ENCODE measurements at places on chromosomes 1 and 21.

- no peak for DNase-seq
These were observed 56.3 kb upstream of the DISP3 start for GRCh38 chr1:11422686-11423085.

DNA sequence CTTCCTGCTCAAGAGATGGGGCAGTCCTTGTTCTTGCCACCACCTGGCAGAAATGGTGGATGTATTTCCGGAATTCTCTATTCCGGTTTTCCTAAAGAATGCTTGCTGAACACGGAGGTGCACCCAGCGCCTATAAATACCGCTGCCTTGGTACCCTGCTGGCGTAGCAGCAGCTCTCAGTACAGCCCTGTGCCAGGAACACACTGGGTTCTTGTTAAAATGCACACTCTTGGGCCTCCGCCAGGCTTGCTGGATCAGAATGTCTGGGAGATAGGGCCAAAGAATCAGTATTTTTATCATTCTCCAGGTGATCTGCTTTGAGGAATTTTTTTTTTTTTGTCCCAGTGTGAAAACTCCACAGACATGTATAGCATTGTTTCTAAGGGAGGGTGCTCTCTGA lies 54.2 kb downstream of the IGSF5 start:
- DNase-seq, result no peak

GRCh38 chr1:158931055-158931737 lies at the start of gene PYHIN1:
Gene PYHIN1 (plus strand): TSS chr1:158931552. CDS start chr1:158936911, 5,359 bp downstream.
- DNase-seq, result no peak

GRCh38 chr1:166066107-166066506 lies 100.7 kb downstream of the FAM78B start:
- no peak for DNase-seq

GRCh38 chr1:55463814-55464475 lies 248.8 kb upstream of the USP24 start:
- DNase-seq, result no peak

DNA sequence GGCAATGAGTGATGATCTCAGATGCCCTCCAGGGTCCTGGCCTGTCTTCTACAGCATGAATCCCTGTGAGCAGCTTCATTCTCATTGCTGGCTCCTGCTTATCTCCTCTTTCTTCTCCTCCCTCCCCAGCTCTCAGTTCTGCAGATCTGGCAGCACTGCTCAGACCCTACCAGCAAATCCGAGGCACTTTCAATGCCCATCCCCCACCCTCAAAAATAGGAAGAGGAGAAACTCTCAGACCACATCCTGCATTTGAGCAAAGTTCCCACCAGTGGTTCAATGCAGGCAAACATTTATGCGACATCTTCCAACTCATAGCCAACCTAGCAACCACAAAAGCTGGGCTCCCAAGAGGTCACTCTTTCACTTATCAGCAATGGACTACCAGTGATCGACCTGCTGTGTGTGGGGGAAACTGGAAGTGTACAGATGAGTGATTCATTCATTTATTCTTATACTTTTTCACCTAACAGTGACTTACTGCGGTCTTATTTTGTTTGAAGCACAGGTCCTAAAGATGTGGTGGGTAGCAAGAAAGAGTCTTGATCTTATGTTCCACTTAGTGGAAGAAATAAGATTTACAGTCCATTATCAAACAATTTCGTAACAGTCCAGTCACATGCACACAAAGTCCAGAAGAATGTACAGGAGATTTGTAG lies 5.8 kb upstream of the CHI3L2 start:
- no peak for DNase-seq

GRCh38 chr1:242449661-242450060 lies 74.8 kb downstream of the PLD5 start:
- no peak for DNase-seq

DNA sequence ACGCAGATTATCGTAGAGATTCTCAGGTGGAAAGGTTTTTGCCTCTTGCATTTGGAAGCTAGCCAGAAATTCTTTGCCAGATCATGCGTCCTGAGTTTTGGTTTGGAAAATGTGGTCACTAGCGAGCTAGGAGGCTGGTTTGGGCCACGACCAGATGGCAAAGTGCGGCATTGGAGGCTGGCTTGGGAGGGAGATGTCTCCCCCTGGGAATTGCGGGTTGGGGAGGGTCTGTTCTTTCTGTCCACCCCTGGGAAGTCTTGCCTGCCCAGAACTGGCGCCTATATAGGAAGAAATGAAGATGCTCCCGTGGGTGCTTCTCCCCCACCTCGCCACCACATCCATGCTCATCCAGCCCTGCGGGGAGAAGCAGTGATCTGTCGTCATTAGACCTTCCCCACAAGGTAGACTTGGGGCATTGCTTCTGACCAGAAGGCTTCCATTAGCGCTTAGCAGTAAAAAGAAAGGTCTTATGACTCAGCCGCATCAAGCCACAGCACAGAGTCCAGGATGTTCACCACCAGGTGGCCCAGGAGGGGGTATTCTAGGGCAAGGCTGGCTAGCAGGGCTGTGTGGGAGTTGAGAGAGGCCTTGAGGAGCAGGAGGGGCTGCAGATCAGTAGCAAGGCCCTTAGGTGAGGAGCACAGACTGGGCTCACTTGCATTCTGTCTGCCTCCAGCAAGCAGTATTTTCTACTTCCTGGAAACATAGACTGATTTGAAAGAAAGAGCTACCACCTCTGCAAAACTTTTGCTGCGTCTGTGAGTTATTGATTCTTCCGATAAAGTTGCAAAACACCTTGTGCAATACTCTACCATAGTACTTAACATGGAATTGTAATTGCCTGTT lies 1.5 kb upstream of the PTP4A2 start:
- DNase-seq, result peak; percentile 59

GRCh38 chr1:232766241-232766890 lies 38.9 kb upstream of the MAP10 start:
- DNase-seq, result no peak

DNA sequence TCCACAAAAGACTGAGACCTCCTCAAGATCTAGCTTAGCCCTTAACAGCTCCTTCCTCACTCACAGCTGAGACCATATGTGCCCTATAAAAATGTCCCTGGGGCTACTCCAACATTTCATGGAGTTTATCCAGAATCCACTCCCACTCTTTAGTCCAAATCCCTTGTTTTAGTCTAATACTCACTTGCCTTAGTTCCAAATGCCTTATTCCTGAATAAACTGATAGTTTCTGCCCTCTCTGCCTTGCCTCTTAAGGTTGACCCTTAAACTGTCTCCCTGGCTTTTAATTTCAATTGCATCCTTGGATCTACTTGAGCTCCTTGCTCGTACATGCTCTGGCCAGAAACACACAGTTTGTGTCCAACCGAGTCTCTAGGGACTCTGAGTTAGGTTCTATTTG lies 47.3 kb upstream of the LYPLAL1 start:
- DNase-seq, result no peak

- no peak for DNase-seq
These were observed 144.5 kb downstream of the PBX1 start for GRCh38 chr1:164703463-164703862.

DNA sequence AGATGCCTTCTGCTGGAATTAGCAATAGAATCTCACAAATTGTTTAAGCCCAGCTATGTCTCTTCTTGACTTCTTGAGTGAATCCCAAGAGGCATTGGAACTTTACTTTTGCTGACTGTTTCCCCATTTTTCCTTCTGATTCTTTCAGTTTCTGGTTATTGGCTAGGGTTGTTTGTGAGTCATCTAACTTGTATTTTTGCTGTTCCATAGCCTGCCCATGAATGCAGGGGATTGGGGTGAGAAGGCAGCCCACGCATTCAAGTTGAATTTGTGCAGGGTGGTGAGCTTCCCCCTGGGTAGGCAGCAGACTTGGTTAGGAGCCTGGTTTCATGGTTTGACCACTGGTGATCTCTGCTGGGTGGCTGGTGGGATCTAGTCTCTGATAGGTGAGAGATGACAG lies 10.4 kb upstream of the KLF17 start:
- no peak for DNase-seq

DNA sequence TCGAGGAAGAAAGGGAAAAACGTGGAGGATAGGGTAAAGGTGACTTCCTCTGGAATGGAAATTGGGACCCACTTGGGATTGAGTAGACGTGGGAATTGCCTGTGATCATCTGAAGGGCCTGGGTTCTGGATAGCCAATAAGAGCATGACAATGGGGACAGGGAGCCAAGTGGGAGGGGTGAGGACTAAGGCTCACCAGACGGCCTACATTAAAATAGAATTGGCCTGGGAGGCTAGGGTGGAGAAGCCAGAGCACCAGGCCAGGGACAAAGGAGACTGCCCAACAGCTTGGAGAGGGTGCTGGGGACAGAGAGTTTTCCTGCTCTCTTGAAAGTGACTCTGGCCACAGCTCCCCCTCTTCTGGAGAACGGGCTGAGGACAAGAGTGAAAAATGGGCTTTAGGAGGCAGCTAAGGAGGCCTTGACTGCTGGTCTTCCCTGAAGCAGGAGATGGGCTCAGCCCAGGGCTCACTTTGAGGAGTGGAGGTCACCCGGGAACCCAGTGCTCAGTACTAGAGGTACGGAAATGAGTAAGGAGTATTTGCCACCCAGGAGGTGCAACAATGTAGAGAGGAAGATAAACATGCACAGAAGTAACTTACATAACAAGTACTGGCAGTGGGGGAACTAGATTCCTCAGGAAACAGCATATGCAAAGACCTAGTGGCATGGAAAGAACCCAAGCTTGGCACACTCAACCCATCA lies 18.8 kb downstream of the INKA2 start:
- no peak for DNase-seq

- DNase-seq, result no peak
These were observed 698.6 kb upstream of the B3GALT2 start for GRCh38 chr1:193884848-193885558.

DNA sequence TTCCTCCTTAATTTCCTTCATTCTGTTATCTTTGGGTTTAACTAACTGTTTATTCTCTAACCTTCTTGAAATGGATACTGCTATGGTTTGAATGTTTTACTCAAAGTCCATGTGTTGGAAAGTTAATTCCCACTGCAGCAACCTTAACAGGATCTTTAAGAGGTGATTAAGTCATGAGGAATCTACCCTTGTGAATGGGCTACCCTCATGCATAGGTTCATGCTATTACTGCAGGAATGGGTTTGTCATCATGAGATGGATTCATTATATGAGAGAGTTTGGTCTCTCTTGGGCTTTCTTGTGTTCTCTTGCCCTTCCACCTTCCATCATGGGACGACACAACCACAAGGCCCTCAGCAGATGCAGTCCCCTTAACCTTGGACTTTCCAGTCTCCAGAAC lies 516.9 kb downstream of the ADGRL2 start:
- DNase-seq, result no peak

GRCh38 chr1:2554621-2555387 lies 1.4 kb upstream of the TNFRSF14 start:
- DNase-seq, result no peak

DNA sequence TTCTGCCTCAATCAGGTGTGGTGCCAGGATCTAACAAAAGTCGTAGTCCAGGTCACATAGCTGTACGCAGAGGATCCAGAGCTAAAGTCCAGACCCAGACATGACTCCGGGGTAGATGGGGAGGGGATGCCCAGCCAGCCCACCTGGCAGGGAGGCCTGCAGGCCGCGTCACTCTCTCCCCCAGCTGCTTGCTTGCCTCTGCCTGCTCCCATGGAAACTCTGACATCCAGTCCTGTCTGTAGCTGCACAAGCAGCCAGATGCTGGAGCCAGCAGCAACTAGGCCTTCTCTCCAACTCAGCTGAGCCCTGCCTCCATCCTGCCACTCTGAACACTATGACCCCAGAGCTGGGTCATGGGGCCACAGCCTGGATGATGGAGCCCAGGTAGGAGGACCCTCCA lies 8.1 kb downstream of the COL8A2 start:
- no peak for DNase-seq

DNA sequence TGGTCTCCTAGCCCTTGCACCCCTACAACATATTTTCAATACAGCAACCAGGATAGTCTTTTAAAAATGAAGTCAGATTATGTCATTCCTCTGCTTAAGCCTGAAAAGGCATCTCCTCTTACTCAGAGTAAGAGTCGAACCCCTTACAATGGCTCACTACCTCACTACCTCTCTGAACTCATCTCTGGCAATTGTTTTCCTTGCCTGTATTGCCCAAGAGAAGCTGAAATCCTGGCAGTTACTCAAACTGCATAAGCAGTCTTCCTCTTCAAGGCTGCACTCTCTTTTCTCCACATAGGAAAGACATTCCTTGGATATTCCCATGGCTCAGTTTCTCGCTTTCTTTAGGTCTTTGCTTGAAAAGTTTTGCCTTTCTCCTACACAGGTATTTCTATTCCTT lies 22.7 kb downstream of the CLDN8 start:
- no peak for DNase-seq

- DNase-seq, result no peak
These were observed 29.8 kb downstream of the SLC2A1 start for GRCh38 chr1:42928859-42929258.

DNA sequence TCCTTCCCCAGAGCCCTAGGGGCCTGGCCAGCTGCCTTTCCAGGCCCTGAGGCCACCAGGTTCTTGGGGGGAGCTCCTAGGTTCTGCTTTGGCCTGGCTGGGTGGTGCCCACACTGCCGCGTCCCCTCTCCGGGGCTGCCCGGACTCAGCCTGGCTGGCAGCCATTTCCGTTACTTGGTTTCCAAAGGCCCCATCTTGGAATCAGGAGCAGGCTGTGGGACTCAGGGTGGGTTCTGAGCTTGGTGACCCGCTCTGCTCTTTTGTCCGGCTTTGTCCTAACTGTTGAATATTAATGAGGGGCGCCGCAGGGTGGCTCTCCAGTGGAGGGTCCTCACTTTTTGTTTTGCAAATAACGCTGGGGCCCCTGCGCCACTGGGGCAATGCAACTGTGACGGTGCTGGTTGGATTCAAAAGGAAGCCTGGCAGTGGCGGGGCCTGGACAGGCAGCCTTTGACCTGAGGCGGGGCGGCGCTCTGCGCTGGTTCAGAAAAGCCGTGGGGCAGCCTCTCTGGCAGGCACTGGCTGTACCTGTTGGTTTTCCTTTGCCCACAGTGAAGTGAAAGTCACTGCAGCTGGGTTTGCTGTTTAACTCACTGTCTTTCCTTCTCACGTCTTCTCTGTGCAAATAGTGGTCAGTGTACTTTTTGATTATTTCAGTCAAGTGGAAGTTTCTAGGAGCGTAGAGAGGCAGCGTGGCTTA lies 20.2 kb downstream of the SKI start:
- DNase-seq, result no peak

- DNase-seq, result peak; percentile 81
These were observed 4.0 kb upstream of the LACTBL1 start for GRCh38 chr1:22976461-22977243.

GRCh38 chr1:45009956-45010854 lies 919 bp downstream of the HECTD3 start:
- no peak for DNase-seq

DNA sequence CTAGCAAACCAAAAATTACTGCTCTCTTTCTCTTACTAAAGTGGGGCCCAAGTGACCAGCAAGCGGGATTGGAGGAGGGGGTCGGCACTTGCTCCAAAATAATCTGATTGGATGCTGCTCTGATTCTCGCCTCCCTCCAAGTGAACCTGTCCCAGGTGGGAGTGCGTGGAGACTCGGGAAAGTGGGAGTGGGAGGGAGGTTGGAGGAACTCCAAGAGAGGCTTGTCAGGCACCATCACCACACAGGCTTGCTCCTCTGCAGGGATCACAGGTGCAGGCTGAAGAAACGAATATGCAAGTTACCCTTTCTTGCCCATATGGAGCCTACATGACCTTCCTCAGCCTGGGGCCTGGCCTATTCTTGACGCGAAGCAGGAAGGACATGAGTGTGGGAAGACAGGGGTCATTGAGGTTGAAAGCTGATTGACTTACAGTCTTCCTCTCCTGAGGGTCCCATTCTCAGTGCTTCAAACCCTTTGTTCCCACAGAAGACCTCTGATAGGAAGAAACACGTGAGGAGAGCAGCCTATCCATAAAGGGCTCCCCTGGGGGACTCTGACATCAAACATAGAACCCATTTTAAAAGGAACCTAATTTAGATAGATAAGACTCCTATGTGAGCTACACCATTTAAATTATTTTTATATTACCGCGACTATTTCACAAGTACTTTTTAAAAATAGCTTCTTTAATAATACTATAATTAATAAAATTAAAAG lies 14.2 kb downstream of the RGS8 start:
- no peak for DNase-seq

Data from fibroblast of the conjunctiva (primary cell).